AG04450 (cell line): ENCODE measurements at places on chromosomes 1 and 21. TPM values are rescaled to one million over a fixed set of nuclear protein-coding genes. Genes with fewer than 3 reads are reported as not detected.

GRCh38 chr1:69824932-69825331 lies 257.2 kb downstream of the LRRC7 start:
- DNase-seq, result no peak

GRCh38 chr1:203481196-203481595 lies 5.6 kb downstream of the PRELP start:
- DNase-seq, result no peak

DNA sequence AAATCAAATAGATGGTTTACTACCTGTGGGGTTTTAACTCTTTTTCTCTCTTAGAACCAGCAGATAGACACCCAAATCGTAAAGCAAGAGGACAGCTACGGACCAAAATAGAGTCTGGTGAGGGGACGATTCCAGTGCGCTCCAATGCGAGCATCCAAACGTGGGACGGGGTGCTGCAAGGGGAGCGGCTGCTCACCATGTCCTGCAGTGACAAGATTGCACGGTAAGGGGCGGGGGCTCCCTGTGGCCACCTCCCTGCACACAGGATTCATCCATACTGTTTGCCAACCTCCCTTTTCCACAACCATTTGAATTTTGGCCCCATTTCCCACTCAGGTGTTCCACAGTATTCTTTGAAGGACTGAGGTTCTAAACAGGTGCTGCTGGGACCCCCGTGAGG lies 102.8 kb downstream of the POFUT2 start:
- DNase-seq, result no peak

The NBPF6 gene
- not detected in 2 replicates for polyA plus RNA-seq

- DNase-seq, result no peak
Measured at GRCh38 chr1:161166669-161167548, 683 bp downstream of the PPOX start.

The CATSPERE gene
- polyA plus RNA-seq, result 0.36 and 0.58 TPM in 2 replicates

- no peak for DNase-seq
Measured at GRCh38 chr1:60265560-60266535, 192.3 kb upstream of the C1orf87 start.

The MROH9 gene
- polyA plus RNA-seq, result not detected in 2 replicates

GRCh38 chr1:229032375-229032774 lies 238.5 kb upstream of the RAB4A start:
- no peak for DNase-seq

GRCh38 chr1:111813440-111814304 lies 58.0 kb downstream of the DDX20 start:
- DNase-seq, result no peak

DNA sequence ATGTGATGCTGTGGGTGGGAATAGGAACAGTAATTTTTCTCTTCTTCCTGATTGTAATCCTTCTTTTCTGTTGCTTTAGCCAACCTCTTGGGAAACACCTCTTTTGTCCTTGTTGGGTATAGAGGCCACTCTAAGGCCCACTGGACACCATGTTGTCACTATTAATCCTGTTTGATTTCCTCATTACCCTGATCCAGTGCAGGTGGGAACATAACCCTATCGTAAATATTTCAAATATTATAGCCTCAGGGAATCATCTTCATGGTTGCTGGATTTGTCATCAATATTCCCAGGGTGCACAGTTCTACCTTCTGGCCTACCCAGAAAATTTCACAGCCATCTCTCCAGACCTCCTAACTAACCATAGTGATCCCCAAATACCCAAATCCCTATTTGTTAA lies 27.9 kb upstream of the SLC6A9 start:
- no peak for DNase-seq

GRCh38 chr1:201332021-201332420 lies 45.5 kb downstream of the TNNT2 start:
- no peak for DNase-seq

- DNase-seq, result no peak
Measured at GRCh38 chr21:17051054-17051453, 461.8 kb upstream of the CXADR start.

- no peak for DNase-seq
Measured at GRCh38 chr1:12467570-12468286, 150.3 kb downstream of the DHRS3 start.

- no peak for DNase-seq
Measured at GRCh38 chr21:44913425-44914175, 7.1 kb downstream of the ITGB2 start.
